Stimulated activated CD8-positive, alpha-beta memory T cell treated with anti-CD3 and anti-CD28 coated beads, Interleukin-7, amount 100 ng/mL, for 24 hours (primary cell): ENCODE measurements at places on chromosomes 16 and 17.
A peak's percentile ranks its signal among the peaks of the same experiment; 100 is the strongest.

DNA sequence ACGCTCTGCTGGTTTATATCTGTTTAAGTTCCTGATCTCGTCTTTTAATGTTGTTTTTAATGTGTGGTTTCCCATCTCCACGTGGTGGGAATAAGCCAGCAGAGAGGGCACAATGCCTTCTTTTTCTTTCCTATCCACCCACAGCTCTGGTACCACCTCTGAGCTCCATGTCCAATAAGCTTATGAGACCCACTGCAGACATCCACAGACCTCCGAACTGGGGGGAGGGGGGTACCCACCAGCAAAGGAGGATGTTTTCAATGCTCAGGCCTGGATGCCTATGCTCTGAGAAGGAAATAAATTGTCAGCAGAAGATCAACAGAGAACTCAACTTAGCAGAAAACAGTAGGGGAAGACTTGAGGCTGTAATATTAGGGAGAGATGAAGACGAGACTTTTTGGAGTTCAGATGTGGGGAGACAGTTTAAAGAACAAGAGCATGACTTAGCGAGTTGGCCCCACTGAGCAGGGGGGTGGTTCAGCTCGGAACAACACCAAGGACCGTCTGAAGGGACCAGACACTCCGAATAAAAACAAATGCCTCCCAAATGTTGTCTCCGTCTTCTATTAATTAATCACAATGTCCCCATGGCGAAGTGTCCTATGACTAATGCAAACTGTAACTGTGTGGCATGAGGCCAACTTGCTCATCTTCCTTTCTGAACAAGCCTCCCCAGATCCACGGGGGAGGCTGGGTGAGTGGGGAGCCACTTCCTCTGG lies 62.7 kb downstream of the GAS7 start:
- no peak for DNase-seq

DNA sequence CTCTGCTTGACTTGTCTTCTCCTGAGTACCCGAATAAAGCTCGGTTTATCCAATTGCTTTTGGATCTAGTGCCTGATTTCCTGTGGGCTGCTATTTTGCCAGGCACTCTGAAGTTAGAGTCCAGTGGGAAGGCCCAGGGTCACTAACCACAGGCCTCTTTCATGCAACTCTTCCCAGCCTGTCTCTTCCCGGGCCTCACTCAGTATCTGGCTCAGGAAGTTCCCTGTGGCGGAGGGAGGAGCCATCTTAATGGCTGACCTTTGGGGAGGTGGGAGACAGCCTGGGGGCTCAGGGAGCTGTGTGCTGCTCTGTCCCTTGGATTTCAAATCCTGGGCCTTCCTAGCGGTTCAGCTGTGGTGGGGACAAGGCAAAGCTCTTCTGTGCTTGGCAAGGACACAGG lies 328.5 kb downstream of the SLC39A11 start:
- DNase-seq, result no peak

DNA sequence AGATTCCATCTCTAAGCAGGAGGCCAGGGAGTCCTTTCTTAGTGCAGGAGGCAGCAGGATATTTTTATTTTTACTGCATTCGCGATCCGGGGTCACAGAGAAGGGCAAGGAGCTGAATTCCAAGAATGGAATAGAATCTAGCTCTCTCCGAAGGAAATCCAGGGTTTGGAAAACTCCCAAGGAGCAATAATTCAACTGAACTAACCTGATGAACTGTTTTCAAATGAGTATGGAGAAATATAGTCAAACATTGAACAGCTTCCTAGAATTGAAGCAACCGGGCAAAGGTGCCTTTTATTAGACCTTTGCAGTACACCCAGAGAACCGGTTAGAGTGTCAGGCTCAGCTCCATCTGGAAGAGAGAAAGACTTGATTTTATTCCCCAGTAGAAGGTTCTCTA lies 120.7 kb upstream of the MAF start:
- DNase-seq, result no peak

DNA sequence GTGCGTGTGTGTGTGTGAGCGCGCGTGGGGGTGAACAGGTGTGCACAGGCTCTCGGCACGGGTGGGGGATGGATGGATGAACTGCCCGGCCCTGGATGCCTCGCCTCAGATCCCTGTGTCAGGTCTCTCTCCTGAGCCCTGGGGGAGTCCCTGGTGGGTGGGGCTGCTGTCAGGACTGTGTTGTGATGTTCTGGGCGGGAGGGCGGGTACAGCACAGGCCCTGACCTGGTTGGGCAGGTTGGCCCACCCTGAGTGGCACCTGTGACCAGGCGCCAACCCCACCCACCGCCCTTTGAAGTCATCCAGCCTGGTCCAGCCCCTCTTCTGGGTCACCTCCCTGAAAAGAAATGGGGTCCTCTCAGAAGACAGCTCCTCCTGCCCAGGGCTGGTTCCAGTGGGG lies 41.6 kb upstream of the TAC4 start:
- DNase-seq, result no peak

DNA sequence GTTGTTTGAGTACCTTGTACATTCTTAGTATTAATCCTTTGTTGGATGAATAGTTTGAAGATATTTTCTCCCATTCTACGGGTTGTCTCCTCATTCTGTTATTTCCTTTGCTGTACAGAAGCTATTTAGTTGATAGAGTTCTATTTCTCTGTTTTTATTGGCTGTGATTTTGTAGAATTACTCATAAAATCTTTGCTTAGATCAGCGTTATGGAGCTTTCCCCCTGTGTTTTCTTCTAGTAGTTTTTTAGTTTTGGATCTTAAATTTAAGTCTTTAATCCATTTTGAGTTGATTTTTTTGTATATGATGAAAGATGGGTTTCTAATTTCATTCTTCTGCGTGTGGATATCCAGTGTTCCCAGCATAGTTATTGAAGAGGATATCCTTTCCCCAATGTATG lies 45.4 kb downstream of the NFATC3 start:
- no peak for DNase-seq

GRCh38 chr16:4580250-4580649 lies 24.1 kb downstream of the C16orf96 start:
- no peak for DNase-seq

- no peak for DNase-seq
These were observed 298.1 kb downstream of the FOXL1 start for GRCh38 chr16:86876499-86876898.

DNA sequence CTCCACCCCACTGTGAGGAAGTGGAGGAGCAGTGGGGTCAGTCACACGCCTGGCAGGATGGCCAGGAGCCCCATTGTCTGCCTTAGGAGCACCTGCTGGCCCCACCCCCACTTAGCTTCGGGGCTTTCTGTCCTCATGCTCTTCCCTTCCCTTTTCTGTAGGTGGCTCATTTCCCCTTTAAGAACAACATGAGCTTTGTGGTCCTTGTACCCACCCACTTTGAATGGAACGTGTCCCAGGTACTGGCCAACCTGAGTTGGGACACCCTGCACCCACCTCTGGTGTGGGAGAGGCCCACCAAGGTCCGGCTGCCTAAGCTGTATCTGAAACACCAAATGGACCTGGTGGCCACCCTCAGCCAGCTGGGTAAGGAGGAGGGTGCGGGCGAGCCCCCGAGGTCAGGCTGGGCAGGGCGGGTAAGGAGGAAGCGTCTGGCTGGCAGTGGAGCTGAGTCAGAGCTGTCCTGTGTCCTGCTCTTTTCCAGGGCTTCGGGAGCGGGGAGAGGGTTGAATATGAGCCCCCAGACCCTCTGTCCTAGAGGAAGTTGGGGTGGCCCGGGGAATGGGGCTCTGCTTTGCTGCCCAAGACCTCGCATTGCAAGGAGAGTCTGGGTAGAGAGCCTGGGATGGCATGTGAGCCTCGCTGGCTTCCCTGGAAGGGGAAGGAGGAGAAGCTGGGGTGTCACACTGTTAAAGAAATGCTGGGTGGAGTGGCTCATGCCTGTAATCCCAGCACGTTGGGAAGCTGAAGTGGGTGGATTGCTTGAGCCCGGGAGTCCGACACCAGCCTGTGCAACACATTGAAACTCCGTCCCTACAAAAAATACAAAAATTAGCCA lies 9.2 kb upstream of the SERPINF1 start:
- DNase-seq, result no peak

DNA sequence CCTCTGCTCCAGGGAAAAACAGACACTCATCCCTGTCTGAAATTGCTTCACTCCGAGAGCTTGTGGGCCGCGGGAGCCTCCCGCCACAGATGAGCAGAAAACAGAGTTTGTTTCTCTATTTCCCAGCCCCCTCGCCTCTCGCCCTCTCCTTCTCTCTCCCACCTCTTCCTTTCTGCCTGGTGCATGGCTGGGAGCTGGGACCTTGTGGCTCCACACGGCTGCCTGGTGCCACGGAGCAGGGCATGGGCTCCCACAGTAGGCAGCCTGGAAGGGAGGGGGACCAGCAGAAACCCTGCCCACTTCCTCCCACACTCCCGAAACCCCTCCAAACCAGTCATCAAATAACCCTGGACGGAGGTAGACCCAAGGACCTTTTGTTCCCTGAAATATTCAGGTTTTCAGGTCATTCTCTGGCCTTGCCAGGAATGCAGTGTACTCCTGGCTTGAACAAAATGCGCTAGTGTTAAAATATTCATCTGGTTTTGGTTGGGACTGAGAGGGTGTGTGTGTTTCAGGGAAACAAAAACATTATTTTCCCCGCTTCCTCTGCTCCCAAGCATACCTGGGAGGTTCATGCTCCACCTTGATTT lies 204.9 kb downstream of the C16orf78 start:
- no peak for DNase-seq

DNA sequence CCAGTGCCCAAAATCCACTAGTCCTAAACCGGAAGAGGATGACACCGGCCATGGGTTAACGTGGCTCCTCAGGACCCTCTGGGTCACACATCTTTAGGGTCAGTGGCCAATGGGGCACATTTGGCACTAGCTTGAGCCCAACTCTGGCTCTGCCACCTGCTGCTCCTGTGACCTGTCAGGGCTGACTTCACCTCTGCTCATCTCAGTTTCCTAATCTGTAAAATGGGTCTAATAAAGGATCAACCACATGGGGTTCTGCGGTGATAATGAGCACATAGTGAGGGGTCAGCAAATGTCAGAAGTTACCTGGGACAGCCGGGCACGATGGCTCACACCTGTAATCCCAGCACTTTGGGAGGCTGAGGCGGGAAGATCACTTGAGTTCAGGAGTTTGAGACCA lies 18.4 kb downstream of the QPRT start:
- DNase-seq, result no peak

GRCh38 chr17:8846768-8847211 lies 20.7 kb downstream of the PIK3R6 start:
- no peak for DNase-seq

GRCh38 chr16:65745-66144 lies 6.7 kb downstream of the RHBDF1 start:
- DNase-seq, result peak; percentile 75

- DNase-seq, result no peak
These were observed 46.0 kb downstream of the BANP start for GRCh38 chr16:87996962-87997880.

- no peak for DNase-seq
These were observed 77.3 kb downstream of the ZDHHC7 start for GRCh38 chr16:84933774-84934631.

DNA sequence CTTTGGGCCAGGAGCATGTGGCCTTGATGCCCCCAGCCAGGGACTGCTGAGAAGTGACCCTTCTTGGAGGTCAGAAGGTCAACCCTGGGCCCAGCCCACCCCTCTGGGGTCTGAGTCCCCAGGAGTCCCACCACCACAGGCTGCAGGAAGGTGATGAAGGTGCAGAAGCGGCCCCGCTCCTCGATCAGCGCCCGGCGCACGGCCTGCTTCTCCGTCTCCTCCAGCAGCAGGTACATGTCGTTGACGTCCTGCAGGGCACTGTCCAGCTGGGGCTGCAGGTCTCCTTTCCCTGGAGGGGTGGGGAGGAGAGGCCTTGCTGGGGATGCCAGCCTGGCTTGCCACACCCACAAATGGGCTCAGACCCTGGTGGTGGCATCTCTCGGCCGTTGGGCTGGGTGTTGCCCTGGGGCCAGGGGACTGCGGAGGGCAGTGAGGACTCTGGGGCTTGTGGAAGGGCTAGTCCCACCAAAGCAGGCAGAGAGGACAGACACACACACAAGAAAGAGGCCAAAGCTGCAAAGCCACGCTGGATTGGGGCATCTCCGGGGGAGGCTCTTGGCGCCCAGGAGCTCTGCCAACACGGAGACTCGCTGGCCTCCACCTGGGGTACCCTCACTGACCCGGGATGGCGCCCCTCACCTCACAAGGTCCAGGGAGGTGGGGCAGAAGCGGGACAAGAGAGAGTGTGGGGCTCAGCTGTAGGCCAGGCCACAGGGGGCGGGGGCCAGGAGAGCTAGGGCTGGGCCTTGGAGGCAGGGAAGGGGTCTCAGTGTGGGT lies 7.5 kb downstream of the MTSS2 start:
- no peak for DNase-seq

- no peak for DNase-seq
These were observed 1.6 kb downstream of the AHSP start for GRCh38 chr16:31529108-31529936.

DNA sequence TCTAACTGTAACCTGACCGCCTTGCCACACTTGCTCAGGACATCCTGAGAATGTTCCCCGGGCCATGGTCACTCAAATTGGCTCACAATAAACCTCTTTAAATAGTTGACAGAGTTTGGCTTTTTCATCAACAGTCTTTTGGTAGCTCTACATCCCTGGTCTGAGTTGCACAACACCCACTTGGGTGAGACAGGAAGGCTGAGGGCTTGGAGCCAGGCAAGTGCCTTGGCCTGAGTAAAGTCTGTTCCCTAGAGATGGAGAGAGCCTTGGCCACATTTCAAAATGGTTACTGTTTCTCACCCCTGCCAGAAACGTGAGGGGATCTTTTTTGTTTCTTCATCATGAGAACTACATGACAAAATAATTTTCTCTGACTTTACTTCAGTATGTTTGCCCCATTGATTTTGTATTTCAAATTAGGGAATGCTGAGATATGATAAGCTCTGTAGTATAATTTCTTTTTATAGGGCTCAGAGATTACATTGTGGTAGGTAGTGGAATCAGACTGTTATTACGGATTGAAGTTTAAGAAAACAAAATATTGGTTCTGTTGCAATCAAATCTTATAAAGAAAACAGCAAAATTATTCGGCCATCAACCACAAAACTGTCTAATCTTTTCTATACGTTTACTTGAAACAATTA lies 53.9 kb upstream of the NETO2 start:
- DNase-seq, result no peak

- DNase-seq, result no peak
These were observed 2.3 kb upstream of the IL4R start for GRCh38 chr16:27311448-27311830.

DNA sequence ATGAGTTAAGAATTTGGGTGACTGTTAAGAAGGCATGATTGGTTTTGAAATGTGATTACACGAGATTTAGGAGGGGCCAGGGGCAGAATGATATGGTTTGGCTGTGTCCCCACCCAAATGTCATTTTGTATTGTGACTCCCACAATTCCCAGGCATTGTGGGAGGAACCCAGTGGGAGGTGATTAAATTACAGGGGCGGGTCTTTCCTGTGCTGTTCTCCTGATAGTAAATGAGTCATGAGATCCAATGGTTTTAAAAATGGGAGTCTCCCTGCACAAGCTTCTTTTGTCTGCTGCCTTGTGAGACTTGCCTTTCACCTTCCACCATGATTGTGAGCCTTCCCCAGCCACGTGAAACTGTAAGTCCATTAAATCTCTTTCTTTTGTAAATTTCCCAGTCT lies 34.6 kb downstream of the TMEM100 start:
- DNase-seq, result no peak

DNA sequence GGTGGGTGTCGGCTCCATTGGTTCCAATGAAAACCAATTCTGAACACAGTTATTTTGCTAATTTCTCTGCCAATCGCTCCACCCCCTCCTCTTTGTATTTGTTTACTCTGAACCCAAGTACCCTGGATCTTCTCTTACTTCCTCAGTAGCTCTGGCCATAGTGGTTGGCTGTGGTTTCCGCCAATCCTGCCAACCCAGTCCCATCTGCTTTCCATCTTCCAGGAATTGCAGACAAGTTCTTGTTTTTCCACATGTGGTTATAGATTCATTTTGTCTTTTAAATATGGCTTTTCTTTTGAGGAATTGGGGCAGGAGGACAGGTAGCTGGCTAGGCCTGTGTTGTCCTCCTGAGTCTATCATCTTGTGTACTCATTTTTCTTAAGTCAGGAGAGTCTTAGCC lies 92.0 kb downstream of the CYLD start:
- DNase-seq, result no peak
